CD4-positive, alpha-beta T cell treated with Interleukin-15 for 4 hours (primary cell): ENCODE measurements at places on chromosomes 7 and 10.

- no peak for DNase-seq
Observed at GRCh38 chr7:95736635-95737034, 35.7 kb upstream of the DYNC1I1 start.

GRCh38 chr7:139683137-139683921 lies 94.5 kb downstream of the HIPK2 start:
- DNase-seq: no peak

DNA sequence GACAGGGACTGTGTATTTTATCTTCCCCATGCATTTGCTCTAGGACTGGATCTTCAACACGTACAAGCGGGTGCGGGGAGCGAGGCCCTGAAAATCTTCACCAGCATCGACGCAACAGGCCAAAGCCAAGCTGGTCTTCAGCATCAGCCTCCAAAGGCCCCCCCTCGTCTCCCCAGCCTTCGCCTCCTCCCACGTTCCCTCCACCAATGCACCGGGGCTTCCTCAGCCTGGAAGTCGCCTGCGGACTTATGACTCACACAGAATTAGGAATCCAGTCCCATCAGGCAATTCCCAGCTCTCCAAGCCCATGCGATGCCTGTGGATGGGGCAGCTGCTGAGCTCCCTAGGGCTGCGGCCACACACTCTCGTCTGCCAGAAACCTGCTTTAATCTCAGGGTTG lies 36.3 kb upstream of the RNF32 start:
- no peak for DNase-seq

GRCh38 chr7:36019980-36020379 lies 133.1 kb upstream of the EEPD1 start:
- no peak for DNase-seq

- no peak for DNase-seq
Observed at GRCh38 chr10:59903871-59904270, 2.5 kb downstream of the CCDC6 start.

DNA sequence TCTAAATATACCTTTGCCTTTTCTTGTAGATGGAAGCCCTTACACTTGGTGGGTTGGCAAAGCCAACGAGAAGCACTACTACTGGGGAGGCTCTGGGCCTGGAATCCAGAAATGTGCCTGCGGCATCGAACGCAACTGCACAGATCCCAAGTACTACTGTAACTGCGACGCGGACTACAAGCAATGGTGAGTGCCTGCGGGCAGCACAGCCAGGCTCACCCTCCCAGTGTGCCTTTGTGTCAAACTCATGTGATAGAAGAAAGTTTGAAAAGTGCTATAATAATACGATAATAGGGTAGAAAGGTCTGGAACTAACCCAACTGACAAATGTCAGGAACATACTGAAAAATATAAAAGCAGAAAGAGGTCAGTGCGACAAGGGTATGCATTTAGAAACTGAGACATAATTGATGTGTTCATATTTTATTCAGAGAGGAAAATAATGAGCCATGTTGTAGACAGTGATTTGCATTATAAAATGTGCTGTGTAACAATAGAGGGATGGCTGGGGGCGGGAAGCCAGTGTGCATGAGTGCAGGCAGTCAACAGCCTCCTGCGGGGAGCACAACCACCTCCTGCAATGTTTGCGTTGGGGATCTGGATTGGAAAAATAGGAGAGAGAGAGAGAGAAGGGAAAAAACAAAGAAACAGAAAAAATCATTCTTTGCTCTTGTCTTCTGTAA lies 686.9 kb upstream of the C7orf33 start:
- no peak for DNase-seq

- no peak for DNase-seq
Observed at GRCh38 chr10:21502348-21502740, 23.1 kb downstream of the SKIDA1 start.

GRCh38 chr7:105806592-105807447 lies 69.6 kb downstream of the ATXN7L1 start:
- peak; percentile 68 for DNase-seq

DNA sequence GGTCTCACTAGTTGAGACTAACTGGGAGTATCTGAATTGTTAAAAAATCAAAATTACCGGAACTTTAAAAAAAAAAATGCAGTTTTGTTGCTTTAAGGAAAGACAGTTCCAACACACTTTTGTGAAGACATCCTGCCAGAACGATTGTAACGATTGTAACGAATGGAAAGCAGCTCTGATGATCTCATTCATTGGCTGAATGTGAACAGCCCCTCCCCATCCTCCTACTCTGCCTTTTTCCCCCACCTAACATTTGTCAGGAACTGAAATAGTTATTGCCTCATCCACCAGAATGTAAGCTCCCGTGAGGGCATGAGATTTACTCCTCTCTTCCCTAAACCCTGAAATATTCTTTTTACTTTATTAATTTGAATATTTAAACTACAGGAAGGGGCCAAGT lies 23.1 kb upstream of the ZC3HAV1L start:
- DNase-seq: no peak

GRCh38 chr10:122565766-122566206 lies 5.2 kb downstream of the DMBT1 start:
- peak; percentile 72 for DNase-seq

DNA sequence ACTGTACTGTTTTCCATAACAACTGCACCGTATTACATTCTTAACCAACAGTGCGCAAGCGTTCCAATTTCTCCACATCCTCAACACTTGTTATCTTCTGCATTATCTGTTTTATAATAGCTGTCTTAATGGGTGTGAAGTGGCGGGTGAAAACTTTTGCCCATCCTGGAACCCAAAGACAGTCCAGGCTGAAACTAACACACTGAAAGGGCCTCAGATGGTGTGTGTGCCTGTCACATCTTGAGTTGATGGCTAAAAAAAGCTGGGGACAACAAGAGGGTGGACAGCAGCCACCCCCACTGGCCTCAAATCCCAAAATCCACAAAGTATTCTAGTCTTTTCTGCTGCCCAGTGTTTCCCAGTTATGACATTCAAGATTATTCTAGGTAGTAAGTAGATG lies 19.4 kb downstream of the OPALIN start:
- no peak for DNase-seq

DNA sequence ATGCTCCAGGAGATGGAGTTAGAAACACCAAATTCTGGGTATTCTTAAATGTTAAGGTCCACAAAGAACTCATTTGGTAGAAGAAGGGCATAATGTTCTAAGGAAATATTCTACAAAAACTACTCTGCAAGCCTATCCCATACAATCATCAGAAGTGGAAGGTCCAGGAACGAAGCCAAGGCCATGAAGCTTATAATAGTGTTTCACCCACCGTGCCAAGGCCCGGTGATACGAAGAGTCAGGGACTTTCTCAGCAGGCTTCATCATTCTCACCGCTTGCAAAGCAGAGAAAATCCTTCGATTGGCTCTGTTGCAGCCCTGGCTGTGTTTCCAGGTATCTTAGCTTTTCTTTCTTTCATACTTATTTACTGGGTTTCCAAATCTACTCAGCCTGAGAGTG lies 351.9 kb upstream of the CELF2 start:
- DNase-seq: no peak

DNA sequence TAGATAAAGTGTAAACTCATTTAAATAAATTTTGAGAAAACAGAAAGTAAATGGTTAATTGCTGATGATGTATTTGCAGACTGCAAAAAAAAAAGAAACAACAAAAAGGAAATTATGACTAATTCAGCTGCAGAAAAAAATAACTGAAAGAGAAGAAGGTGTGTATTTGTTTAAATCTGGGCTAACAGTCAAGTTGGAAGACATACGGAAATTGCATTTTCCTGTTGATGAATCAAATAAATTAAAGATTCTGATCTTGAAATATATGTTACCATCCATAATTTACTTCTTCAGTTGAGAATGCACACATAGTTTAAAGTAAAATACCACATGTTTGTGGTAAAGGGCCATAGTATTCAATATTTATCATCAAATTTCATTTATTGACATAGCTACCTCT lies 19.3 kb upstream of the ING3 start:
- no peak for DNase-seq

DNA sequence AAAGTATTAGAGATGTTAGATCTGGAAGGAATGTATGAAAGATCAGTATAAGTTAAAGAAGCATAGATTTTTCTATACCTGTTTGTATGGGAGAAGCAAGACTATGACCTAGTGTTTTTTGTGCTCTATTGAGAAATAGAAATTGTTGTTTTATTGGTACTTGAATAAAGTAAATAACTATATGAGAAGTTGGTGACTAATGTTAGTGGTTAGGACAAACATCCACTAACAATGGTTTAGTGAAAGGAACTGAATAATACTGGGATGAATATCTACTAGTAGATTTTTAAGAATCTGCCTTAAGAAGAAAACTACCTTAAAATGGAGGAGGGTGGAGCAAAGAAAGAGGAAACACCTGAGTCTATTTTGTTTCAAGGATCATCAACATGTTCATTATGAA lies 521.1 kb upstream of the POT1 start:
- DNase-seq: no peak

- no peak for DNase-seq
Observed at GRCh38 chr10:26157734-26158133, 58.8 kb upstream of the GAD2 start.

- DNase-seq: no peak
Observed at GRCh38 chr10:60423920-60424319, 34.2 kb upstream of the ANK3 start.

DNA sequence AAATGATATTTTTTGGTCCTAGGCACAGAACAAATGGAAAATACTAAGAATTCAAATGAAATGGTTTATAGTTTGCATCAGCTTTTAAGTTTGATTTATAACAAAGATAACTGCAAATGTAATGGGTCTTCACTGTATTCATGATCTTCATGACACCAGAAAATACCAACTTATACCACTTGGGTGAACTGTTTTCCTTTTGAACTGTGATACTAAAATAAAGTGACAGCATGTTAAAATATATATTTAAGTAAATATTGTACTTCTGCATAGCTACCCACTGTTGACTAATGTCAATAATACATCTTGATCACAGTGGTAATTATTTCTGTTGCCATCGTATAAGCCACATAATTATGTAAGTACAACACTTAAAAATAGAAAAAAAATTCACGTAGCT lies 442.0 kb upstream of the ANKRD30A start:
- no peak for DNase-seq

- no peak for DNase-seq
Observed at GRCh38 chr10:97199152-97199551, 13.4 kb upstream of the SLIT1 start.

DNA sequence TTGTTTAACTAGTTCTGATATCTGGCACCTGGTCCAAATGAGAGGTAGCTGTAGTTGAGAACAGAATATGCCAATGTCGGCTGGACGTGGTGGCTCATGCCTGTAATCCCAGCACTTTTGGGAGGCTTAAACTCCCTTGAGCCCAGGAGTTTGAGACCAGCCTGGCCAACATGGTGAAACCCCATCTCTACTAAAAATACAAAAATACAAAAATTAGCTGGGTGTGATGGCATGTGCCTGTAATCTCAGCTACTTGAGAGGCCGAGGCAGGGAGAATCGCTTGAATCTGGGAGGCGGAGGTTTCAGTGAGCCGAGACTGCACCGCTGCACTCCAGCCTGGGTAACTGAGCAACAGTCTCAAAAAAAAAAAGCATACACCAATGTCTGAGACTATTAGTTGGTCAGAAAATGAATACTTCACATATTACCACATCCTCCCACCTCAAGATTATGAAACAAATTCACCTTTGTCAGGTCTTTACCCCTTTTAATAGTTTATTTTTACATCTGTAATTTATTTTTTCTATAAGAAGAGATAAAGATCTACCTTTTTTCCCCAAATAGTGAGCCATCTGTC lies 38.8 kb downstream of the EPC1 start:
- DNase-seq: peak; percentile 13

DNA sequence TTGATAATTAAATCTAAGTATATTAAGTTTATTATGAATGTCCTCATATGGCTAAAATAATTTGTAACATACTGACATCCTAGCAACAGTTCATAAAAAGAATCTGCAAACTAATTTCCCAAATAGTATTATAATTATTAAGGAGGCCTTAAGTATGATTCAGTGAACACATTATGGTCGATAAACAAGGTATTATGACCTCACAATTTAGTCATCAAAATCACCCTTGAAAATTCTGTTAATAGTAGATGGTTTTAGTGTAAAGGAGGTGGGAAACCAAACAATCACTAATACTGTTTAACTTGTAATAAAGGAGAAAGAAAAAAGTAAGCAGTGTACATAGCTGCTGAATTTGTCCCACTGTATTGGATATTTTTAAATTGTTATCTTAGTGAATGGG lies 2.1 kb downstream of the ETV1 start:
- DNase-seq: no peak

- no peak for DNase-seq
Observed at GRCh38 chr7:27148031-27148755, 619 bp upstream of the HOXA6 start.

GRCh38 chr10:86335831-86336230 lies 30.8 kb downstream of the GRID1 start:
- no peak for DNase-seq

- peak; percentile 64 for DNase-seq
Observed at GRCh38 chr7:36287371-36288241, 102.1 kb upstream of the ANLN start.

- peak; percentile 48 for DNase-seq
Observed at GRCh38 chr7:43906331-43907010, at the start of gene URGCP. URGCP (minus strand) TSS chr7:43906596; CDS start chr7:43906575, 21 bp downstream.

DNA sequence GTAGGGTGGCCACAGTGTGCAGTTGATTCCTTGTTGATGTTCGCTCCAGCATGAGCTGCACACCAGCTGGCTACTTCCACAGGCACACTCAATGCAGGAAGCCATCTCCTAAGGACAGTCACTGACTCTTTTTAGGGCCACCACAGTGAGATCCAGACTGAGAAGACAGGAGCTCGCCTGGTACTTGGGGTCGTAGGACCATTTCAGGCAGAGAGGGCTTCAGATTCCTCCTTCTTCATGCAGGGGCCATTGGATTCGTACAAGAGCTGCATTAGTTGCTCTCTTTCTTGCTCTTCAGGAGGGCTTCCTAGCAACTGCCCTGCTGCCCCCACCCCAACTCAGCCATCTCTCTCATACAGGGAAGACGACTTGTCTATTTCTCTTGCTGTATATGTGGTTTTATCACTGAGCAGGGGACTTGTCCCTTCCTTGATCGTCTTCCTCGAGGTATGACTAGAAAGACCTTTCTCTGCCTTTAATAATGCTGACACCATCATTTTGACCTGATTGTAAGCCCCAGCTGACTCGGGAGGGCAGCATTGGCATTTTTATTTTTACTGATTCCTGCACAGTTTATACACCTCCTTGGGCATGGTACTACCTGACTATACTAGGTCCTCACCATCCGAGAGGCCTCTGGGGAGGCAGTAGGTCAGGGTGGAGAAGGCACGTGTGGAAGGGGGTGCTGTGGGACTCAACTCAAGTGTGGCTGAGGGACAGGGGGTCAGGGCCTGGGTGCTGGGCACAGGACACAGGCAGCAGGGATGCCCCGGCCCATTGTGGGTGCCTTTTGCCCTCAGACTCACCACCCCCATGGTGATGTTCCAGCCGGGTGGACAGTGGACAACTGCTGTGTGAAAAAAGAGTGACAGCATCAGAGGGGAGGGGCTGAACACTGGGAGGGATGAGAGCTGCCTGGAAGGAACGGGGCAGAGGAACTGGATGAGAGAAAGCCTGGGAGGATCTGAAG lies 136.7 kb upstream of the ZNF746 start:
- no peak for DNase-seq
